Camera-type eye (tissue), 1 donor: ENCODE measurements at places on chromosomes 2 and 18. TPM values are rescaled to one million over a fixed set of nuclear protein-coding genes. Genes with fewer than 3 reads are reported as not detected.

The TCF4 gene
- 441 TPM for total RNA-seq

The TIA1 gene
- 543 TPM for total RNA-seq

The L3MBTL4 gene
- total RNA-seq: 10.8 TPM

The SLC9A4 gene
- total RNA-seq: 0.55 TPM

The CHCHD5 gene
- 28.8 TPM for total RNA-seq

The COMMD1 gene
- total RNA-seq: 73.4 TPM

The ATP8B1 gene
- total RNA-seq: 12.3 TPM

The PRKAG3 gene
- total RNA-seq: 1.5 TPM

The IL36RN gene
- total RNA-seq: 0.22 TPM

The FAM228B gene
- total RNA-seq: 45.6 TPM

The MRPS5 gene
- total RNA-seq: 56.2 TPM

The KCNF1 gene
- 6.8 TPM for total RNA-seq

The MOGAT1 gene
- not detected for total RNA-seq

The CDC42EP3 gene
- total RNA-seq: 29.7 TPM

The CD8B gene
- total RNA-seq: 0.71 TPM

The SFT2D3 gene
- 12.0 TPM for total RNA-seq

The GPBAR1 gene
- not detected for total RNA-seq

The TSPYL6 gene
- total RNA-seq: 0.44 TPM

The UGT1A4 gene
- not detected for total RNA-seq

The CD207 gene
- 5.3 TPM for total RNA-seq

The TRAPPC8 gene
- 100 TPM for total RNA-seq

The HIBCH gene
- 44.6 TPM for total RNA-seq

The HOXD12 gene
- not detected for total RNA-seq

The DOK6 gene
- 43.5 TPM for total RNA-seq

The CCDC88A gene
- total RNA-seq: 406 TPM

The LTBP1 gene
- 132 TPM for total RNA-seq

The CFAP65 gene
- total RNA-seq: not detected

The TUBA4B gene
- total RNA-seq: not detected

The PROKR1 gene
- 3.1 TPM for total RNA-seq

The FAM124B gene
- 8.2 TPM for total RNA-seq

The POTEI gene
- total RNA-seq: 0.22 TPM

The UGT1A10 gene
- total RNA-seq: not detected

The RUFY4 gene
- total RNA-seq: not detected

The RTP5 gene
- total RNA-seq: not detected

The EFHD1 gene
- total RNA-seq: 5.9 TPM

The ALLC gene
- total RNA-seq: 0.77 TPM

The LYG1 gene
- total RNA-seq: 1.5 TPM

The GREB1L gene
- 14.9 TPM for total RNA-seq

The DNAH7 gene
- 6.1 TPM for total RNA-seq

The POTEJ gene
- total RNA-seq: 0.71 TPM

The ACTG2 gene
- 53.9 TPM for total RNA-seq

The SH3RF3 gene
- total RNA-seq: 6.3 TPM

The LONRF2 gene
- 20.6 TPM for total RNA-seq

The PRSS56 gene
- 9.6 TPM for total RNA-seq

The SNORC gene
- 0.55 TPM for total RNA-seq
